NT2/D1 (cell line): ENCODE measurements at places on chromosomes 2 and 18.

GRCh38 chr18:49652881-49653724 is 91.2 kb downstream of the LIPG start:
- DNase-seq = no peak

DNA sequence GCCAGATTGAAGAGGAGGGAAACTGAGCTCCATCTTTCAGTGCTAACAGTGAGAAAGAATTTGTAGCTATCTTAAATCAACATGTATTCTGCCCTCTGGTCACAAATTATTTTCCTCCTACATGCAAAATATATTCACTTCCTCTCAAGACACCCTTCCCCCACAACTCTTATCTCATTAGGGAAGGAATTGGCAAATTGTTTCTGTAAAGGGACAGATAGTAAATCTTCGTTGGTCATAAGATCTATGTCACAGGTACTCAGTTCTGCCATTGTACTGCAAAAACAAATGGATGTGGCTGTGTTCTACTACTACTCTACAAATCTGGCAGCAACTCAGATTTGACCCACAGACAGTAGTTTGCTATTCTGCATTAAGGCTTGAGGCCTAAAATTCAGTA is 53.0 kb upstream of the CYP20A1 start:
- DNase-seq = no peak

DNA sequence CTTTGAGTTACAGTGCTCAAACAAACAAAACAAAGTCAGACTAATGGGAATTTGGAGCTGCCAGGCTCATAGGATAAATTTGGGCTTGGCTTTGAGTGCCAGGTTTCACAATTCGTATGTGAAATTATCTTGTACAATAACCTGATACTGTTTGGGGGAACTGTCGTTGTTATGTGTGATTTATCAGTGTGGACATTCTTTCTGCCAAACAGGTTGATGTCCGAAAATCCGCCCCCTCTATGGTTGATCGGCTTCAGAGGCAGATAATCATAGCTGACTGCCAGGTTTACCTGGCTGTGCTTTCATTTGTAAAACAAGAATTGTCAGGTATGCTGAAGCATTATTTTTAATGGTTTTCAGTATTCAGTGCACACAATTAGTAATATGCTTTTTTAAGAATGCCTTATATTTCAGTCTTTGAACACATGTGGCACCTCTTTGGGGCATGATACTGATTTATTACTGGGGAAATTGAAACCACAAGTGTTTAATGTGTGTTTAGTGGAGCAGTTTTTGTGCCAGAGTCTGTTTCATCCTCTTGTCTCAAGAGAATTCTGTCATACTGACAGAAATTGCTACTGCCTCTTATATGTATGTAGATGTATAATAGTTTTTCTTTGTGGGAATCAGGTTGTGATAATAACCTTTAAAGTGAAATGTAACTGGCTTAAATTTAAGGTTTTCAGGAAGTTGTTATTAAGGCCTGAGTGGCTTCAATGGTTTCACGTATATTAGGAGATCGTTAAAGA is 54.6 kb downstream of the TTC39C start:
- DNase-seq = no peak

DNA sequence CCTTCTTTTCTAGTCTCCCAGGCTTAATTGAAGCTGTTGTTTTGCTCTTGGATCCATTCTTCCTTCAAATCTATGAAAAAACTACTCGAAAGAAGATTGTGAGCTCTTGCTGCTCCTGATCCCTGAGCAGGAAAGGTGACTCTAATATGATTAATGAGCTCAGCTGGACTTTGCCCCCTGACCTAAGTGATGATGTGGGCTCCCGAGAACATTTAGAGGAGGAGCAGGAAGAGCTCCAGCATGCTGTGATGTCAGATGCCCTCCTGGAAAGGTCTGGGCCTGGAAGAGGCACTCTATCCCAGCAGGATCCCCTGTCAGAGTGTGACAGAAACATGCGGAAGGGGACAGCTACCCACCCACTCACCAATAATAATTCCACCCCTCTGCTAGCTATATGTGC is 117.9 kb upstream of the PELI1 start:
- no peak for DNase-seq

- DNase-seq = no peak
Observed at GRCh38 chr18:76149734-76150133, 345.3 kb downstream of the ZNF516 start.

DNA sequence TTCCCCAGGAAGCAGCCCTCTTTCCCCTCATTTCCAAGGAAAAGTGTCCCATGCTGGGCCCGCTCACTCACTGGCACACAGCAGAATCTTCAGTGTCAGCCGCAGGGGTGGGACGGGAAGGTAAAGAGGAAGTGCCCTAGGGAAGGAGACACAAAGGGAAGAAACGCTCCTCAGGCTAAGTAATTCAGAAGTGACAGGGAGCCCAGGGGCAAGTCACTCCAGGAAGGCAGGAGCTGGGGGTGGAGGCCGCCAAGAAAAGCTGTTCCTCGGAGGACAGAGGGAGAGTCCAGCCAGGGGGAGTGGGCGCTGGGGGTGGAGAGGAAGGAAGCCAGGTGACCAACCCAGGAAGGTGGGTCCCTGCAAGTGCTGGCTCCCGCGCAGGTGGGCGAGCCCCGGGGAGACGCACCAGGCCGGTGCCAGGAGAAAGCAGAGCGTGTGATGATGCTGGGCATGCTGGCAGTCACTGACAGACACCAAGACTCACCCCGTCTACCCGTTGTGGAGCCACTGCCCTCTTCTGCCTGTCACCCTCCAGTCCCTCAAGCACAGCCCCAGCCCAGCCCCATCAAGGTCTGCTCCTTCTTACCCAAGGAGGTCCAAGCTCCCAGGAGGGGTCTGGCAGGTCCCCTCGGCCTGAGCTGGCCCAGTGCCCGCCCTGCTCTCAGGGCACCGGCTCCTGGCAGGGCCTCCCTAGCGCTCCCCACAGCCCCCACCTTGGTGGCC is 21.7 kb downstream of the HDAC4 start:
- no peak for DNase-seq

DNA sequence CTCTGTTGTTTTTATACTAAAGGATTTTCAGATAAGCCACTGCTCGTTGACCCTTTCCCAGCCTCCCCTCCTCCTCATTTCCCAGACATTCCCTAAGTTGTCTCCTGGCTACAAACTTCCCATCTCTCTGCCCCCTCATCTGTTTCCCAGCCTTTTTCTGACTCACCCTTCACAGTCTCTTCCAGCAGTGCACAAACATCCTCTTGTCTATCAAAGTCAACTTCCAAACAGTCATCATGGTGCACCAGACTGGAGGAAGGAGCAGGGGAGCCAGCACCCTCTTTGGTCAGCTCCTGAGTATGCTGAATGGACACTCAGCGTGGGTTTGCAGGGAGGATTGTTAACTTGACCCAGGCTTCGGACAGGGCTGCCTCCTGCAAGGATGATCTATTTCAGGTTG is 26.6 kb upstream of the SPRED2 start:
- no peak for DNase-seq
